Prostate gland (tissue), 2 donors: ENCODE measurements at places on chromosomes 12 and 14.

DNA sequence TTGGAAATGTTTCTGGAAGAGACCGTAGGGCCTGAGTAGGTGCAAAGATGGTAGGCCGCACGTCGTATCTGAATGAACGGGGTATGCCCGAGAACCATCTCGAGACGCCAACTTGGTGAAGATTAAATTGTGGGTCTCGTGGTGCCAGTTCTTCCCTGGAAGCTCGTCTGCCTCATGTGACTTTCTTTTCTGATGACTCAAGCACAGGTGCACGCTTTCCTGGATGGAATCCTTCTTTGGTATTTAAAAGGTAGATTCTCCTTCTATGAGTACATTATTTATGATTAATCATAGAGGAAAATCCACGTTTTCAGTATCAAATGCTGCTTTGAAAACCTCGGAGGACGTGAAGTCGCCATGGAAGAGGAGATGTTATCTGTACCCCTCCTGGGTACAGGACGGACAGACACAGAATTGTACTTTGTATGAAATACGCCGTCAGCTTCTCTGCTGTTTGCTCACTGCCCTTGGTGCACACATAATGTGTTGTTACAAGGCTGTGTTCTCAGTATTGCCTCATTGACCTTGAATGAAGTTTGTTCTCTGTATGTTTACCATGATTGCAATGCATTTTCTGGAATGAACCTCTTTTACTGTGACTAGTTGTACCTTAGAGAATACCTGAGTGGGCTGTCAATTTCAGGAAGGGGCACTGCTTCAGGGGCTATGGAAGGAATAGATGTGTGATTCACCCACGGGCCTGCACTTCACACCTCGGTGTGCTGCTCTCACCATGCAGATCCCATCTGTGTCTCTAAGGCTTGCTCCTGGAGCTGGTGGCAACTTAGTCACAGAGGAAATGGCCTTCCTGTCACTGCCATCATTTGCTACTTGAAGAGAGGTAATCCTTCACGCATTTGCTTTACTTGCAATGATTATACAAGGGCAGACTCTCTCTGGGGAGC, 137.3 kb upstream of the RTL1 start:
- H3K36me3 ChIP-seq = no peaks in the 10 kb centered on the region
- H3K4me1 ChIP-seq = peaks cover 4% of the 10 kb centered on the region
- no peak overlapping the region for H3K4me3 ChIP-seq
- no peak overlapping the region for H3K27ac ChIP-seq
- no peaks in the 10 kb centered on the region for H3K27me3 ChIP-seq
- peak; percentile 39 for DNase-seq

- no peak overlapping the region for H3K4me3 ChIP-seq
- no peaks in the 10 kb centered on the region for H3K4me1 ChIP-seq
- no peaks in the 10 kb centered on the region for H3K36me3 ChIP-seq
- no peaks in the 10 kb centered on the region for H3K27me3 ChIP-seq
- DNase-seq = no peak
These were observed 108.5 kb upstream of the SOX5 start for GRCh38 chr12:24057920-24058476.

DNA sequence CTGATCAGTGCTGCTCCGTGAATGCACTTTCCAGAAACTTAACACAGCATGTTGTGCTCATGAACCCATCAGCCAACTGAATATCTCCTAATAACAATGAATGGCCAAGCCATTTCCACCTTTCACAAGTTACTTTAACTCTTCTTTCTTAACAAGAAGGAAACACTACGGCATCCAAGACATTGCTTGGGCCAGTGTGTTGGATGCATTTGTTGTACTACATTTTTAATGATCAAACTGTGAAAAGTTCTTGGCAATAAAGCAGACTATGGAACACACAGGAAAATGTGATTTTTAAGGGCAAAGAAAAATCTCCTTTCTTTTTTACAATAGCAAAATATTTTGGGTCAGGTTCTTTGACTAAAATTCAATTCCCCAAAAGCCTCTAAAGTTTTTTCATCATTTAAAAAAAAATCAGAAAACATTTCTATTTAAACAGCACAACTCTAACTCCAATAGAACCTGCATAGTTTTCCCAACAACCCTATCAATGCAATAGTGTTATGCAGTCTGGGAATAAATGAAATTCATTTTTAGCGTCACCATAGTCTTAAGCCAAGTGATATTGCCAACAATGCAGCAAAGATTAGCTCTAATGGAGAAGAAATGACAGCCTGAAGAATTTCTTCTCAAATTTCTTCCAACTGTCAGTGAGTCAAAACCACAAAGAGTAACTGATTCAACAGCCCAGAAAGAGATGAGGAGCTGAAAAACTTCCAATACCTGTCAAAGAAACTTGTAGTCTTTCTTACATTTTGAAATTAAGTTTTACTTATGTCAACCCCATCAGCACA, 50.7 kb upstream of the PTPRR start:
- no peaks in the 10 kb centered on the region for H3K4me1 ChIP-seq
- H3K27me3 ChIP-seq = no peaks in the 10 kb centered on the region
- DNase-seq = no peak
- H3K4me3 ChIP-seq = no peak overlapping the region
- H3K27ac ChIP-seq = no peak overlapping the region

DNA sequence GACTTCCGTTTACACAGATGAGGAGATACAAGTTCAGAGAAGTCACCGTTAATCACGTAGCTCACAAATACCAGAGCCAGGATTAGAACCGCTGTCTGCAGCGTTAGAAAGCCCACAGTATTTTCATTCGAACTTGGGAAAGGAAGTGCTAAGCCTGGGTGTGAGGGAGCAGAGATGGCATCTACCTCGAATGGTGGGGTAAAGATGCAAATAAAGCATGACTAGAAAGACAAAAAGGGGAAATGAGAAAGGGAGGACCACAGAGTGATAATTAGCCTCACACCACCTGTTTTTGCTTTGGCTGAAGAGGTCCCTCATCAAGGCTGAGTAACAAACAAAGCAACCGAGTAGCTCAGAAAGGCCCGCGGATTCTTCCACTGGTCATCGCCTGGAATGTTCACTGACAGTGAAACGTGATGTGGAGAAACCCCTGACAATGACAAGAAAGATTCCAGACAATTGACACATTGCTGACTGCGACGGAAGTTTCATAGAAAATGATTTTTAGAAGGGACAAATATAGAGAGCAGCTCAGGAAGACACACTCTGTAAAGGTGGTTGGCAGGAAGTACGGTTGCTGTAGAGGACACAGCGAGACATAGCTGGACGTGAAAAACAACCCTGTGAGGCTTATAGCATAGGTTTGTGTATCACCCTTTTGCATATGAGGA, 31.5 kb upstream of the BHLHE41 start:
- H3K27me3 ChIP-seq = no peaks in the 10 kb centered on the region
- DNase-seq = no peak
- H3K27ac ChIP-seq = no peak overlapping the region
- no peak overlapping the region for H3K4me3 ChIP-seq

DNA sequence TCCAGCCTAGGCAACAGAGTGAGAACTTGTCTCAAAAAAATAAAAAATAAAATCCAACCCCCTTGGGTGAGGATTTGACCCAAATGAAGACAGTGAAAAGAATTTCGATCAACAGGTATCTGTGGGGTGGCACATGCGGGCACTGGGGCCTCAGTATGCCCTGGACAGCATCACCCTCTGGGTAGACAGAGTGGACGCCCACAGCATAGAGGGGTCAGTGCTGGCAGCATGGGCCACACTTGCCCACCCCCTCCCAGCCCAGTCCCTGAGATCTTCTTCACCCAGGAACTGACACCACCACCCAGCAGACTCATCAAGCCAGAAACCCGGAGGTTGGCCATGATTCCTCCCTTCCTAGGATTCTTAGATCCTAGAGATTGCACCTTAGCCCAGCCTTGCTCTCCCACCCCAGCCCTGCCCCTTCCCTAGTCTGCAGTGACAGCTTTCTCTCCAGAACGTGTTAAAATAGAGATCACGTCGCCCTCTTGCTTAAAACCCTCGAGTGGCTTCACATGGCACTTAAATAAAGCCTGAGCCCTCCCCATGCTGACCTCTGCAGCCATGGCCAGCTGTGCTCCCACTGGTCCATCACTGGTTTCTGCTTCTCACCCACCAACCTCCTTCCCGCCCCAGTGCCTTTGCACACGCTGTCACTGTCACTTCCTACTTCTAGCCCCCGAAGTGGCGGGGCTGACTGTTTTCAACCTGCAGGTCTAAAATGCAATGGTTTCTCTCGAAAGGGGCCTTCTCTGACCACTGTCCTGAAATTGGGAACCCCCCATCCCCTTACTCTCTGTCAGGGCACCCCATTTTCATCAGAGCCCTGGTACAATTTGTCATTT, 26.2 kb upstream of the DYNC1H1 start:
- DNase-seq = no peak
- H3K4me3 ChIP-seq = no peak overlapping the region
- H3K36me3 ChIP-seq = no peaks in the 10 kb centered on the region
- H3K27ac ChIP-seq = no peak overlapping the region
- H3K27me3 ChIP-seq = no peaks in the 10 kb centered on the region

DNA sequence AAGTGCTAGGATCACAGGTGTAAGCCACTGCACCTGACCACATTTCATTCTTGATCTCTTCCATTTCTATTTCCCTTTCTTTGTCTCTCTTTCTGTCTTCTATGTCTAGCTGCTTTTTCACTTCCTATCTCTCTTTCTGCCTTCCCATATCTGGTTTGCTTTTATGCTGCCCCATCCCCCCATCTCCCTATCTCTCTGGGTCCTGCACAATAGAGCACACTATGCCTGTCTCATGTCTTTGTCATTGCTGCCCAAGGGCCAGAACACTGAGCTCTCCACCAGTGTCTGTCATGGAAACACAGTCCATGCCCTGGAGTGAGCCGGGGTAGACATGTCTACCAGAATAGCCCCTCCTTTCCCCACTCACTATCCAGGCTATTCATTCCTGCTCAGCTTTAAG, 12.3 kb upstream of the RARG start:
- no peak for DNase-seq
- no peak overlapping the region for H3K4me3 ChIP-seq
- no peaks in the 10 kb centered on the region for H3K27me3 ChIP-seq
- no peak overlapping the region for H3K27ac ChIP-seq

- H3K4me3 ChIP-seq = no peak overlapping the region
- no peak for DNase-seq
- H3K36me3 ChIP-seq = no peaks in the 10 kb centered on the region
- H3K4me1 ChIP-seq = peaks cover 3% of the 10 kb centered on the region
- H3K27ac ChIP-seq = no peak overlapping the region
These were observed 5.6 kb downstream of the GLI1 start for GRCh38 chr12:57465030-57465746.

DNA sequence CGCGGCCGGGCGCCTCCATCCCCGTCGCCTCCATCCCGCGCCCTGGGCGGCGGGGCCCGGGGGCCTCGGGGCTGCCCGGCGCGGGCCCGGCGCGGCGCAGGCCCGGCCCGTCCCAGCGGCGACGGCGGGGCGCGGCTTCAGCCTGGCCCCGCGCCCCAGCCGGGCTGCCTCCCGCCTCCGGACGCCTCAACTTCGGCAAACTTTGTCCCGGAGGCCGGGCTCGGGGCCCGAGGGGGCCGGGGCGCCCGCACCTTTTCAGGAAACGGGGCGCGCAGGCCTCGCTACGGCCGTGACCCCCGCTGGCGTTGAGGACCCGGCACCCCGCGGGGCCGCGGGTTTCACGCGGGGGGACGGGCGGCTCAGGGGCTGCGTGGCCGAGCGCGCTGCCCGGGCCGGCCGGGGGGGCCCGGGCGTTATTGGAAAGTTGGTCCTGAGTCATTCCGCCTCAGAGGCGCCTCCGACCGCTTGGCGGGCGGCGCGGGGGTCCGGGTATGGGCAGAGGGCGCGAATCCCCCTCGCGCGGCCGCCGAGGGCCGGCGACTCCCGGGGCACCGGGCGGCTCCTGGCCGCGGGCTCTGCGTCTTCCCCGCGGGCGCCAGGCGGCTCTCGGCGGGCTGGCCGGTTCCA, 575 bp downstream of the TRAF3 start:
- DNase-seq = no peak
- no peaks in the 10 kb centered on the region for H3K36me3 ChIP-seq
- peak overlapping the region; percentile 87 for H3K4me3 ChIP-seq
- peak overlapping the region; percentile 79 for H3K27ac ChIP-seq
- H3K4me1 ChIP-seq = no peaks in the 10 kb centered on the region

DNA sequence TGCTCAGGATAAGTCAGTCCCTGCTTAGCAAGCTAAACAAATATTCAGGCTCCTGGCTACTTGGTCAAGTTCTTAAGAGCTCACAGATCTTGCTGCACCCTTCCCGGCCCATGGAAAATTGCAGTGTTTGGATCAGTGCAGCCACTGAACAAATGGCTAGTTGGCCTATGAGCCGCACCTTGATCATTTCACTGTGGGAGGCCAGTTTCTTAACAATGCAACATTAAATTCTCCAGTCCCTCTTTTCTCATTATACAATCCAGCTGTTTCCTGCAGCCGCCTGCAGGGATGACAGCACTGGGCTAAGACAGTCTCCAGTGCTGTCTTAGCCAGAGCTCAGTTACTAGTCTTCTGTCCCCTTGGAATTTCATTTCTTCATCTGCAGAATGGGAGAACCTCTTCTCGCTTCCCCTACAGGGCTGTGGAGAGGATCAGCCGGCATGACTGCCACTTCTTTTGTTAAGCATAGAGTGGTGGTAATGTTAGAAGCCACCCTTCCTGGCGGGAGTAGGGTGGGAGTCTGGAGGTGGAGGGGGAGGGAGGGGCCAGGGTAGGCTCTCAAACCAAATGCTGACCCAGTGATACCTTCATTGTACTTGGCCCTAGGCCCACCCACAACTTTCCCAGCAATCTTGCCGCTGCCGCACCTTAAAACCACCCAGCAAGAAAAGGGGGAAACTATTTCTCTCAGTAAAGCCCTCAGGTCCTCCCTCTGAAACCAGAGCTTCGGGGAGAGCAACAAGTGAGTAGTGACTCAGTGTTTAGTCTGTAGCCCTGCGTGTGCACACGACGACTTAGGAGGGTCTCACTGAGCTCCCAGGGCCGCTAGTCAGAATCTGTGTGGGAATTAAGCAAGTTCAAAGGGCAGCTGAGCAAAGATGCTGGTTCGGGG, 145.7 kb downstream of the NUAK1 start:
- H3K4me1 ChIP-seq = no peaks in the 10 kb centered on the region
- H3K36me3 ChIP-seq = no peaks in the 10 kb centered on the region
- no peak for DNase-seq
- H3K27ac ChIP-seq = no peak overlapping the region
- no peak overlapping the region for H3K4me3 ChIP-seq
- H3K27me3 ChIP-seq = no peaks in the 10 kb centered on the region

- no peak overlapping the region for H3K27ac ChIP-seq
- DNase-seq = no peak
- no peaks in the 10 kb centered on the region for H3K36me3 ChIP-seq
- H3K4me3 ChIP-seq = no peak overlapping the region
- H3K27me3 ChIP-seq = no peaks in the 10 kb centered on the region
These were observed 259.6 kb upstream of the ALG10B start for GRCh38 chr12:38056701-38057689.

DNA sequence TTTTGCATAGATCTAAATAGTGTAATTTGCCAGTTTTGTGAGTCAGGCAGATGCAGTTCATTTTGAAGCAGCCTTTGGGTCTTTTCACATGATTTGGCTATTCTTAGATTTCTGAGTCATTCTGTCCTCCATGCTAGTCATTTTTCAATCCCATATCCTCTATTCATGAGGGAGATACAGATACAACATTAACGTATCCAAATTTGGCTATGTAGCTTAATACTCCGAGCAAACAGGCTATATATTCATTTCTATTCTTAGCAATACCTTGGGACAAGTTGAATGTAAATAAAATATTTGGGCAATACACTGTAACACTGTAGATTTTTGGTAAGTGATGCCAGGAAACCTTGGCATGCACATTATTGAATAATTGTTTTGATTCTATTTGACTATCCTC, 270.7 kb upstream of the PDE3A start:
- H3K36me3 ChIP-seq = no peaks in the 10 kb centered on the region
- no peaks in the 10 kb centered on the region for H3K27me3 ChIP-seq
- DNase-seq = no peak
- H3K4me1 ChIP-seq = no peaks in the 10 kb centered on the region
- no peak overlapping the region for H3K27ac ChIP-seq
- no peak overlapping the region for H3K4me3 ChIP-seq
